Breast epithelium (tissue), 4 donors: ENCODE measurements at places on chromosomes 4 and X. TPM values are rescaled to one million over a fixed set of nuclear protein-coding genes. Genes with fewer than 3 reads are reported as not detected.

C4orf54 gene
- total RNA-seq, result not detected

TRMT10A gene
- total RNA-seq, result 7.8 TPM

STOX2 gene
- total RNA-seq, result 10.7 TPM

GC gene
- not detected for total RNA-seq

RAB41 gene
- not detected for total RNA-seq

IL13RA2 gene
- 0.32 TPM for total RNA-seq

XK gene
- total RNA-seq, result under 0.01 TPM

FGFR3 gene
- total RNA-seq, result 2.0 TPM

GUCY1B1 gene
- 18.0 TPM for total RNA-seq

PIGA gene
- total RNA-seq, result 9.8 TPM

CTAG1B gene
- not detected for total RNA-seq

BCOR gene
- total RNA-seq, result 28.1 TPM

HDX gene
- 6.4 TPM for total RNA-seq

FDCSP gene
- total RNA-seq, result 78.2 TPM

TMPRSS11B gene
- total RNA-seq, result not detected

ZNF732 gene
- total RNA-seq, result 1.2 TPM

MAGEE1 gene
- total RNA-seq, result 2.6 TPM

FSTL5 gene
- not detected for total RNA-seq

ETDA gene
- not detected for total RNA-seq

KLHL4 gene
- 0.66 TPM for total RNA-seq

F11 gene
- total RNA-seq, result not detected

NXF2B gene
- not detected for total RNA-seq

VEGFD gene
- total RNA-seq, result 10.2 TPM

SMARCA1 gene
- total RNA-seq, result 33.4 TPM

TENT5D gene
- not detected for total RNA-seq

LRIT3 gene
- total RNA-seq, result 0.59 TPM

LRP2BP gene
- total RNA-seq, result 1.6 TPM

CXCL11 gene
- not detected for total RNA-seq

TENM3 gene
- total RNA-seq, result 4.6 TPM

XKRX gene
- total RNA-seq, result 0.16 TPM

S100G gene
- total RNA-seq, result 1.6 TPM

USP26 gene
- total RNA-seq, result not detected

ARHGAP4 gene
- total RNA-seq, result 19.8 TPM

AFM gene
- not detected for total RNA-seq

SCML2 gene
- 1.8 TPM for total RNA-seq

GAGE1 gene
- not detected for total RNA-seq

ANTXR2 gene
- 229 TPM for total RNA-seq

MXRA5 gene
- total RNA-seq, result 6.6 TPM

CFAP47 gene
- 0.16 TPM for total RNA-seq

ATRX gene
- 87.1 TPM for total RNA-seq

SPRY1 gene
- 233 TPM for total RNA-seq

PAGE5 gene
- total RNA-seq, result not detected

ARHGAP24 gene
- total RNA-seq, result 60.2 TPM

ARMCX4 gene
- total RNA-seq, result 11.8 TPM

MSX1 gene
- total RNA-seq, result 8.5 TPM

LINC00632 gene
- total RNA-seq, result 90.1 TPM

ETNPPL gene
- not detected for total RNA-seq

PRDM5 gene
- total RNA-seq, result 27.5 TPM

RHOH gene
- total RNA-seq, result 16.4 TPM

HERC5 gene
- total RNA-seq, result 5.9 TPM

CNKSR2 gene
- total RNA-seq, result 5.4 TPM

RTL9 gene
- total RNA-seq, result 0.15 TPM
